ENCODE measurements at places on chromosomes 3 and 15.
A peak's percentile ranks its signal among the peaks of the same experiment; 100 is the strongest.

- DNase-seq = no peak
Measured at GRCh38 chr3:111653766-111654165, 58.6 kb upstream of the ZBED2 start.

- peak; percentile 18 for DNase-seq
Measured at GRCh38 chr3:25910997-25911396, 121.1 kb downstream of the OXSM start.

DNA sequence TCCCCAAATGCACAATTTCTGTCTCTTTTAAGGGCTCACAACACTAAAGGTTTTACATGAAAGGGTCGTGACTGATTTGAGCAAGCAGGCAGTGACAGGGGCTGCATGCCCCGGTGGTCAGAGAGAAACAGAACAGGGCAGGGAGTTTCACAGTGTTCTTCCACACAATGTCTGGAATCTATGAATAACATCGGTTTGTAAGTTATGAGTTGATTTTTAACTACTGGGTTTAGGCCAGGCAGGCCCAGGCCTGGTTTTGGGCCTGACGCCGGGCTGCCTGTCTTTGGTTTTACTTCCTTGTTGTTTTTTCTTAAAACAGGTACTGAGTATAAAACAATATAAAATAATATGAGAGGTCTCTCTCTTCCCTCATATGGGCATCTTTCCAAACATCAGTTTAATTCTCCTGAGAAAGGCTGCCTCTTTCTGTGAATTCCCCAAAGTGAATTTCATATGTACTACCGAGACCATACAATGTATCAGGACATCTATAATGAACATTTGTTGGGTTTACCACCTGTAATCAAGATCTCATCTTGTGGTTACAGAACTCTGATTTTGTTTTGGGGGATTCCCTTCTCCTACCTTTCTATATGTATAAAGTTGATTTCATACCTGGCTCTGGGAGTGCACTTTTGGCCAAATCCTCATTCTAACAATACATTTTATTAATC is 74.4 kb downstream of the CD200 start:
- DNase-seq = no peak

DNA sequence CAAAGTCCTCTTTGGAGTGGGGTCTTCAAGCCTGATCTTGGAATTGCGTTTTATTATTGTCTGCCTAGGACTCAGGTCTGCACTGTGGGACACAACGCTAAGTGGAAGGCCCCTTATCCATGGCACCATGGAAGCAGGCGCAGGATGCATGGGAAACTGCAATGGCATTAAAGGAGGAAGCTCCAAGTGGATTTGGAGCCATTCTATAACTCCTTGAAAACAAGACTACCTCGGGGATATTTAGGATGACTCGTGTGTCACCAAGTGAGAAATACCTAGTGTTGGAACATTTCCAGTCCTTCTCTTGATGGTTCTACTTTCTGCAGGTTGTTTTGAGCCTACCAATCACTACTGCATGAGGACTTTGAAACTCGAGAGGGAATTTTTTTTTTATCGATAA is 126.6 kb upstream of the ZBED2 start:
- no peak for DNase-seq

- DNase-seq = no peak
Measured at GRCh38 chr3:105493305-105493892, 126.7 kb downstream of the ALCAM start.

GRCh38 chr3:4978966-4979427 is 240 bp upstream of the BHLHE40 start:
- peak; percentile 87 for DNase-seq

DNA sequence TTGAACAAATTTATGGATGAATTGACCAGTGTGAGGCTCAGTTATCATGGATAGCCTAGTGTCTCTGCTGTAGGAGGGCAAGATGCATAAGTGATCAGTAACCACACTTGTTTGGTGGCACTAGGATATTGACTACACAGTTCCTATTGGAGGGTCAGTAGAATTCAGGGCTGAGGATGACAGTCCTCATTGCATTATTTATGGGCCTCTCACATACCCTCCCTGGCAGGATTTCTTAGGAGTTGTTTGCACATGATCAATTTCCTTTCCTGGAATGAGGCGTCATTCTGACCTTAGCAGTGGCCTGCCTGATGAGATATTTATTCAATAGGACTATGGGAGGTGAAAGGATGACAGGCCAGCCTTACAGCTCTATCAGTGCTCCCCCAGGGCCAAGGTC is 125.1 kb upstream of the AGBL1 start:
- no peak for DNase-seq

- no peak for DNase-seq
Measured at GRCh38 chr3:5202222-5202621, 14.7 kb downstream of the EDEM1 start.

DNA sequence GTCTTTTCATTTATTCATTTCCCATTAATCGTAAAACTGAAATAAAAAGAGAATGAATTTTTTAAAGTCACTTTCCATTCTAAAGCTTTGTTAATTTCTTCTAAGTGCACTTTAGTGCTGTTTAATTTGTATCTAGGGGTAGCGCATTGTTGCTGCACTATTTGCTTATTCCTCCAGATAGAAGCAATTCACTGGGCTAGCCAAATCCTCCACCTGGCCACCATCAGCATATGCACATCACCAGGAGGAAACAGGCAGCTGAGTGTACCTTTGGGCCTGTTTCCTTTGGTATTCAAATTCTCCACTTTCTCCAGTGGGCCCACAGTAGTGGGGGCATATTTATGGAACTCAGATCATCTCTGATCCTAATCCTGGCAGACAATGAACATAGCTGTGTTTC is 29.8 kb upstream of the CPB1 start:
- no peak for DNase-seq

DNA sequence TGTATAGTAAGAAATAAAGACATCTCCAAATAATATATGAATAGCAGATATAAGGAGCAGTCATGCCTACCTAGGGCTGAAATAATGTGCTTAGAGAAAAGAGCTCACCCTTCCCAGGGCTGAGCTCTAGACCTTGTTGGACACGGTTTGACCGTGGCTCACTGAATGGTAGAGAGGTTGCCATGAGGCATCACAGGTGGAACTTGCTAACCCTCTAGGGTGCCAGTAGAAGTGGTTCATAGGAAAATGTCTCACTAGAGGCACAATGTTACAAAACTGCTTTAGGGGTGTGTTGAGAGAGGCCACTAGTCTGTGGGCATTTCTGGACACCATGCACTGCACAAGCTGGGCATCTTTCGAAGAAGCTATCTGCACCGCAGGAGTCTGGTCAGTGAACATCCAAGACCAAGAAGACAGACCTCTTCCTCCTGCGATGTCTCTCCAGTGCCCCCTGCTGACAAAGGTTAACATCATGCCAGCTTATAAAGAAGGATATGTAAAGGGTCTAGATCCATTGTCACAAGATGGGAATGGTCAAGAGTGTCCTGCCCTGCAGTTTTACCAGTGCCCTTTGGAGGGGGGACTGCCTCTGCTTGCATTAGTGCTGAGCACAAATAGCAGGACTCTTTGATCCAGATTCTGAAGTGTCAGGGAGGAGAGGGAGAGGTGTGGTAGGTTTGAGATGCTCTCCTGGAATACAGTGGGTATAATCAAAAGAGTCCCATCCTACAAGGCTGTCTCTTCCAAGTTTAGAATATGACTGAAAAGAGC is 266.8 kb downstream of the ZNF385D start:
- peak; percentile 30 for DNase-seq

- DNase-seq = no peak
Measured at GRCh38 chr3:5232570-5232969, 45.1 kb downstream of the EDEM1 start.

GRCh38 chr15:23073890-23074646 is 34.7 kb upstream of the TUBGCP5 start:
- peak; percentile 75 for DNase-seq

DNA sequence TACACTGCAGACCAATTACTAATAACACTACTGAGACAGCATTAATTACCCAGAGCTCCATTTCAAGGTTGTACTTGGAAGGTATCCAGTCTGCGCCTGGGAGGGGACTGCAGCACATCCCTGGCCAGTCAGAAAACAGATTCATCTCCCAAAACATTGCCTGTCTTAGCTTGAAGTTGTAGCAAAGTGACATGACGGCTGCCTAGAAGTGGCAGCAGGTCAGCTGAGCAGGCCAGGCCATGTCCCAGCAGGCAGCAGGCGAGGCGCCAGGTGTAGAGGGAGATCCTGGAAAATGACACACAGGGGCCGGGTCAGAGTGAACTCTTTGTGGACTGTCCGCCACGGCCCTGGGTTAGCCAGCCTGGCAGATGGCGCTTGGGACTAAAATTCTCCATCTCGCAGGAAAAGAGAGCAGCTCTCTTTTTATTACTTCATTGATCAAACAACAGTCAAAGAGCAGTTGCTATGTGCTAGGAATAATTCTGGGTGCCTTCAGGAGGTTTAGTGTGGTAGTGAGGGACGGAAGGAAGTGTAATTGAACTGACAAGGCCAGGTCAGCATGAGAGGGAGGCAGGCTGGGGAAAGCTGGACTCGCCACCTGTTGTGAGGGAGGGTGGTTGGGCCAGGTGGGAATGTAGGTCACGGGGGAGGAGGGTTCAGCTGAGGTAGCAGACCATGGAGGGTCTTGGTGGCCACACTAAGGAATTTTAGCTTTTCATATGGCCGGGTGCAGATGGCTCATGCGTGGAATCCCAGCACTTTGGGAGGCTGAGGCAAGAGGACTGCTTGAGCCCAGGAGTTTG is 1.3 kb upstream of the MAP6D1 start:
- DNase-seq = peak; percentile 87

DNA sequence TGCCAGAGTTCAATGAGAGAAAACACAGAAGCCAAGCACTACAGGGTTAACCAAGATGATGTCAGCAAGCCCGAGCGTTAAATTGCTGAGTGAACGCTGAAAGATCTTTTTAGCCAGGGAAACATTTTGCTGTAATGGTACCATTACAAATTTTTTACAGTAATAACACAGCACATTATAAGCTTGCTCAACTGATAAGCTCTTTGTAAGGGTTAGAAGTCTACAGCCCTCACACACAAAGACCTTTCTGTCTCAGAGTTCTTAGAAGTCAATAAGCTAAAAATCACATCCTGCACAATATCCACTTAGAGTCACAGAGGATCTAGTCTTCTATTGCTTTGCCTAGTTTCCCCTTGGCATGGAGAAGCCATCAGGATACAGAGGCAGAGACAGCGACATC is 29.9 kb downstream of the CHSY1 start:
- no peak for DNase-seq

- DNase-seq = no peak
Measured at GRCh38 chr3:181906338-181906737, 194.6 kb downstream of the SOX2 start.

DNA sequence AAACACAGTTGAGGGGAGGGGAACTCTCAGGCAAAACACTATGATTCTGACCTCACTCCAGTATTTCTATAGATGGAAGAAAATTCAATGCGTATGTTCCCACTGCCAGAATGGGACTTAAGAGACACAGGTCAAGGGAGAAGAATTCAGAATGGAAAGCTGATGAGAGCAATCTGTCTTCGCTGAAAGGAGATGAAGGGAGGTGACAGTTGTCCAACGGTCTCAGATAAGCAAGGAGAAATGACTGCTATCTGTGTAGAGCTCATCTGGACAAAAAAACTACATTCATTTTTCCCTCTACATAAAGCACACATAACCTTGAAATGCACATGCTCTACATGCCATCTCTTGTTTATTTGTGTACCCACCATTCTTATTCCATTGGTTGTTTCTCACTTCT is 405.1 kb downstream of the LSAMP start:
- DNase-seq = no peak

DNA sequence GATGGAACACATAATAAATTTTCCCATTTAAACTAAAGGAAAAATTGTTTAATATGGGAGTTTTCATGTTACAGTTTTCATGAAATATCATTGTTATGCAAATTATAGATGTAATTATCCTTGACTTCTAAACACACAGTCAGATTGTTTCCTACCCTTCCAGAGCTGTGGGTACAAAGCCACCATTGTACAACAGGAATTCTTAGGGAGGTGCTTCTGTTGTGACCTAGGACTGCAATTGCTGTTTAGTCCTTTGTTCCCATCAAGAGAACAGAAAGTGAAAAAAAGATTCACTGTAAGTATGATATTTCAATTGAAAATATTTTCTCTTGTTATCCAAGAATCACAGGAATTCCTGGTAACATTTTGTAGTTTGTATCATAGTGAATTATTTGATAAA is 455.3 kb upstream of the NAALADL2 start:
- DNase-seq = no peak

GRCh38 chr15:74272812-74273211 is 36.7 kb downstream of the CCDC33 start:
- DNase-seq = no peak

DNA sequence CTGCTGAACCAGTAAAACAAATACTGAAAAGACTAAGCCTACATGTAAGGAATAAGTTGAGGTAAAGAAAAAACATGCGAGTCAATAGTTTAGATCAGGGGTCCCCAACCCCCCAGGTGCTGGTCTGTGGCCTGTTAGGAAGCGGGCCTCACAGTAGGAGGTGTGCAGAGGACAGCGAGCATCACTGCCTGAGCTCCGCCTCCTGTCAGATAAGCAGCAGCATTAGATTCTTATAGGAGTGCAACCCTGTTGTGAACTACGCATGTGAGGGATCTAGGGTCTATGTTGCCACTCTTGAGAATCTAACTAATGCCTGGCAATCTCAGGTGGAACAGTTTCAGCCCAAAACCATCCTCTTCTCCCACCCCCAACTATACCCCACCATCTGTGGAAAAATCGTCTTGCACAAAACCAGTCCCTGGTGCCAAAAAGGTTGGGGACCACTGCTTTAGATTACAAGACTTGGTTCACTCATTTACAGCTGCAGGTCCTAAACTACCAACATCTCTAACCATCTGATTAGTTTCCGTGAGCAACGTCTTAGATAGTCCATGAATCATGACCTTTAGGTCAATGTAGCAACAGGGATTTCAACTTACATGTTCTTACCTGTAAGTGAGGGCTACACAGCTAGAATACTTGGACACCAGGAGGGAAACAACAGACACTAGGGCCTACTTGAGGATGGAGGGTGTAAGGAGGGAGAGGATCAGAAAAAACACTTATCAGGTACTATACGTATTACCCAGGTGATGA is 66.7 kb downstream of the TRANK1 start:
- DNase-seq = no peak

DNA sequence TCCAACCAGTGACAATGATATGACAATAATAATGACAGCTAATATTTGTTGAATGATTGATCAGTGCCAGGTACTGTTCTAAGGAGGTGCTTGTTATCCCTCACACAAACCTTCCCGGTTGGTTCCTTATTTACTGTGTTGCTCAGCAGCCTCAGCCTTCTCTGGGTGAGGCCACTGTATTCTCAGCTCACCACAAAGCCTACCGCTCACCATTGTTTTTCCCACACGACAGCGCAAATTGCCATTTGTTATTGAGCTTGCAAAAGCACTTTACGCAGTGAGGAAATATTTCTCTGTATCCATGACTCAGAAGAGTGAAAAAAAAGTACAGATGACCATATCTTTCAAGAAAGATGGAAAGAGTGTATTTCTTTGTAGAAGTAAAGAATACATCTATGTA is 49.5 kb upstream of the PDZRN3 start:
- no peak for DNase-seq

All from G401 (cell line).